ENCODE measurements at places on chromosomes 16 and 17. TPM values are rescaled to one million over a fixed set of nuclear protein-coding genes. Genes with fewer than 3 reads are reported as not detected.

The GCGR gene
- not detected for total RNA-seq

The ACSM2A gene
- total RNA-seq, result not detected

The SYCE1L gene
- not detected for total RNA-seq

The PDIA2 gene
- not detected for total RNA-seq

The VMO1 gene
- 54.9 TPM for total RNA-seq

The TBC1D3G gene
- total RNA-seq, result not detected

The TNFSF13 gene
- 52.2 TPM for total RNA-seq

The CRYBA1 gene
- total RNA-seq, result not detected

The TBC1D3C gene
- total RNA-seq, result not detected

The GLP2R gene
- total RNA-seq, result 3.9 TPM

The CSH2 gene
- total RNA-seq, result not detected

The CNGB1 gene
- not detected for total RNA-seq

The PIK3R6 gene
- total RNA-seq, result 2.0 TPM

Data from subcutaneous adipose tissue (tissue), 4 donors.